ENCODE measurements at places on chromosomes 12 and 14. TPM values are rescaled to one million over a fixed set of nuclear protein-coding genes. Genes with fewer than 3 reads are reported as not detected.

- no peak for DNase-seq
Observed at GRCh38 chr12:55392032-55392795, 8.1 kb upstream of the OR6C65 start.

- DNase-seq, result no peak
Observed at GRCh38 chr14:23443411-23443812, 8.0 kb upstream of the MYH7 start.

The BCL7A gene
- 6.7 TPM for total RNA-seq

DNA sequence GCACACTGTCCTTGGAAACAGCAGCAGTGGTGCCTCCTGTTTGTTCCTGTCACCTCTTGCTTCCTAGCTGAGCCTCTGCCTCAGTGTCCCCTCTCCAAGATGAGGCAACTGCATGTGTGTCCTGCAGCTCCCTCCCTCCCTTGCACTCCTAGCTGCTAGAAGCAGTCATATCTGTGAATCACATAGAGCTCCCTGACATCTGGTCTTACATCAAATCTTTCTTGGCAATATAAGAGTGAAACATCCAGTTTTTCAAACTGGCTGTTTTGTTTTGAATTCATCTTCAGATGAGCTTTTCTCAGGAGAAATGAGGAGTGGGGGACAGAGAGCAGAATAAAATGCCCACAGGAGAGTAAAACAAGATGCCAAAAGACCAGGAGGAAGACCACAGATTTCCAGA is 103.7 kb downstream of the VCPKMT start:
- no peak for DNase-seq

The APOF gene
- total RNA-seq, result not detected

The SLC2A13 gene
- 33.2 TPM for total RNA-seq

DNA sequence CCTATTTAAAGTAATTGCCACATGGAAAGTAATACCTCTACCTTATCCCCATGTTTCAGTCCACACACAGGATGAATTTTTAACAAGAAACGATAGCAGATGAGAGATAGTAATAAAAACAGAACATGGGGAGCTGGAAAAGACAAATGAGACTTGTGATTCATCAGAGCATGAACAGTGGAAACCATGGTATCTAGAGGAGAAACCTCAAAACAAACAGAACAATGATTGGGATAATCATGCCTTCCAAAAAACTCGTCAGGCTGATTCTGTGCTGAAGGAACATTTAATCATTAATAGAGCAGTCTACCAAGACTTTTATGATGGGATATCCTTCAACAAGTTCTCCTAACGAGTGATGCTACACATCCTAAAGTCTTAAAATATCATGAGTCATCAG is 1390.7 kb downstream of the FSCB start:
- DNase-seq, result no peak

- no peak for DNase-seq
Observed at GRCh38 chr12:9388379-9388778, 180.2 kb upstream of the PZP start.

GRCh38 chr12:51244269-51244668 is 5.6 kb downstream of the DAZAP2 start:
- DNase-seq, result no peak

- DNase-seq, result no peak
Observed at GRCh38 chr12:15122344-15122743, 98.9 kb downstream of the RERG start.

The AICDA gene
- not detected for total RNA-seq

DNA sequence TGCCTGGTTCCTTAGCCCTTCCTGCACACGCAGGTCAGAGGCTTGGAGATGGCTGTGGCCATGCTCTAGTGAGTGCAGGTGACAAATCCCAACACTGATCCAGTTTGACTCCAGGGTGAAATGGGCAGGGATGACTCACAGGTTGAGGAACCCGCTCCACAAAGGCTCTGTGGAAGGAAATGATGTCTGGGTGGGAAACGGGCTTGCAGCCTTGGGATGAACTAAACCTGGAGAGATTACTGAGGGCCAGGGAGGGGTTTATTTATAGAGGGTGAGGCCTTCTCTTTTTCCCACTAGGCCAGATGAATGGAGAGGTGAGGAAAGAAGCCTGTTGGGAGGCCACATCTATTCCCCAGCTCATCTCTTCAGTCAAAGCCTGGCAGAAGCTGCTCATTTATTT is 29.3 kb upstream of the EMP1 start:
- no peak for DNase-seq

The APPL2 gene
- total RNA-seq, result 179 TPM

GRCh38 chr12:62693376-62694050 is 226.9 kb downstream of the MON2 start:
- no peak for DNase-seq

GRCh38 chr14:60561845-60562746 is 53.1 kb downstream of the SIX6 start:
- DNase-seq, result no peak

DNA sequence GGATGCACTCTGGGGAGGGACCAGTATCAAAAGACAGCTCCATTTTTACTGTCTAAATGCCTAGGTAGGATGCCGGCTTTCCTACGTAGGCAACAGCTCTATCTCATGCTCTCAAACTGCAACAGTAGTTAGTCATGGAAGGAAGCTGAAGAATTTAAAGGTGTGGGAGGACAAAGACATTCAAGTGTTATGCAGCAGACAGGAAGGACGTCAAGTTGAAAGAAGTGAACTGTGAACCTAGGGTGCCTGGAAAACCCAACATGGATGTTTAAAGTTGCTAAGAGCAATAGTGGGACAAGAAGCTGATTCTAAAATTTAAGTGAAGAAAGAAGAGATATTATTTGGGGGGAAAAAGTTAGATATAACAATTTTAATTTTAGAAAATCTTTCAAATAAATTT is 5.9 kb downstream of the SEC23A start:
- DNase-seq, result no peak

The GLS2 gene
- total RNA-seq, result 0.53 TPM

DNA sequence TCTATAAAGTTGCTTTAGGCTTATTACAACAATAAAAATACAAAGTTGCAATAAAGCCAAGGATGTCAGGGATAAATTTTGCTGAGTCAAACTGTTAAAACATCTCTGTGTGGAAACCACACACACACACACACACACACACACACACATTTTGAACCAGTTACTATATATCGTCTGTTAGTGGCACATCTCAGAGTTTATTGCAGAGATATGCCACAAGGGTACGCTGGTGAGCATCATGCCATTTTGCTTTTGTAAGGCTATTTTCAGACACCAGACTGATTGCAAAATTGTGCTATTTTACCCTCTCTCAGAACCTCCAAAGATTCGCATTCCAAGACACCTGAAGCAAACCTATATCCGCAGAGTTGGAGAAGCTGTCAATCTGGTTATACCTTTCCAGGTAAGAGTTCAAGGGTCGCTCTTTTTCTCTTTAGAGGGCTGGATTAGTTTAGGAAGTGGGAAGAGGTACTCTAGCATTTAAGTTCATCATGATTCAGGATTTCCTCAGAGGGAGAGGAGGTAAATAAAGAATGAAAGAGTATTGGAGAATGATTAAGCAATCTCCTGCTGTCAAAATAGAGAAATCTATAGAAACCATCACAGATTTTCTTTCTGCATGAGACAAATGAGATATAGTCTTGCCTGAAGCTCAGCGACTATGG is 27.3 kb upstream of the CHPT1 start:
- peak; percentile 41 for DNase-seq

GRCh38 chr12:55824726-55825125 is 4.7 kb downstream of the DNAJC14 start:
- DNase-seq, result no peak

The ABCC9 gene
- 5.9 TPM for total RNA-seq

DNA sequence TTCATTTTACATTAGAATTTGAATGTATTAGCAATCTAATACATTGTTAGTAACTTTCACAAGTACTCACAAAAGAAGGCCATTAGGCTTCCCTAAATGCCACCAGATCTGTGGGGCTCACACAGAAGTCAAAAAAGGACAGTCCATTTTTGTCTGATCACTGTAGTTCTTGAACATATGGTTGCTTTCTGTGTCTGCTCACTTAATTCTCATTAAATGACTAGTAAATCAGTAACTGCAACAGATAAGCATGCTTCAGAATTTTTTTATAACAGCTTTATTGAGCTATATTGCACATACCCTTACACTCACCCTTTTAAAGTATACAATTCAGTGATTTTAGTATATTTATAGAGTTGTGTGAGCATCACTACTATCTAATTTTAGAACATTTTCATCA is 71.4 kb downstream of the DENND5B start:
- DNase-seq, result no peak

The CLEC7A gene
- total RNA-seq, result 2.5 TPM

DNA sequence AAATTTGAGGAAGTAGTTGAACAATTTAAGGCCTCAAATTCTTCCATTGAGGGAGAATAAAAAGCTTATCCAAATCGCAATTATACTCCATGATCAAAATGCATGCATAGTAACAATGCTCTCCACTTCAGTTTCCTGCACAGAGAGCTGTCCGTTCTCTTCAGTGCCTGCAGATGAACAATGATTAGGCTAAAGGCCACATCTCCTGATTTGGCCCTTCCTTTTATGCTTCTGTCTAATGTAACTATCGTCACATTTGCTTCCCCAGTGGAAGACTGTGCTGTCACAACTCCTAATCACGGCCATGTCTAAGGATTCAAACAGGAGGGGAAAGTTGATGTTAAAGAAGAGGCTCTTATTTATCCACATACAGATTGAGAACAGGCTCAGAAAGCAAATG is 113.6 kb upstream of the NPAS3 start:
- no peak for DNase-seq

The ABCD2 gene
- total RNA-seq, result 0.15 TPM

- no peak for DNase-seq
Observed at GRCh38 chr12:76595056-76595455, 35.5 kb upstream of the OSBPL8 start.

DNA sequence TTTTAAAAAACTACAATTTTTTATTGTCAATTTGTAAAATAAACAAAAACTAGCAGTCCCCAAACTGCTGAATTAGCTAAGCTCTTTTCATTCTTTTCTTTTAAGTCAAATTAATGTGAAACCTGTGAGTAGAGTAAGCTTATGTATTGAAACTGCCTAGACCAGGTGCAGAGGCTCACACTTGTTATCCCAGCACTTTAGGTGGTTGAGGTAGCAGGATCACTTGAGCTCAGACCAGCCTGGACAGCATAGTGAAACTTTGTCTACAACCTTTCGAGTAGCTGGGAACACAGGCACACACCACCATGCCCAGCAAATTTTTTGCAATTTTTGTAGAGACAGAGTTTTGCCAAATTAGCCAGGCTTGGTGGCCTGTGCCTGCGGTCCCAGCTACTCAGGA is 26.4 kb downstream of the SCFD1 start:
- DNase-seq, result no peak

GRCh38 chr12:54704202-54704601 is 56.0 kb upstream of the DCD start:
- DNase-seq, result no peak

The TSFM gene
- 31.8 TPM for total RNA-seq

The PHC1 gene
- 8.5 TPM for total RNA-seq

Data from left colon (tissue), 2 donors.